Stimulated activated CD8-positive, alpha-beta memory T cell treated with anti-CD3 and anti-CD28 coated beads, Interleukin-15, amount 100 ng/mL, for 48 hours (primary cell): ENCODE measurements at places on chromosomes 11 and 22.

DNA sequence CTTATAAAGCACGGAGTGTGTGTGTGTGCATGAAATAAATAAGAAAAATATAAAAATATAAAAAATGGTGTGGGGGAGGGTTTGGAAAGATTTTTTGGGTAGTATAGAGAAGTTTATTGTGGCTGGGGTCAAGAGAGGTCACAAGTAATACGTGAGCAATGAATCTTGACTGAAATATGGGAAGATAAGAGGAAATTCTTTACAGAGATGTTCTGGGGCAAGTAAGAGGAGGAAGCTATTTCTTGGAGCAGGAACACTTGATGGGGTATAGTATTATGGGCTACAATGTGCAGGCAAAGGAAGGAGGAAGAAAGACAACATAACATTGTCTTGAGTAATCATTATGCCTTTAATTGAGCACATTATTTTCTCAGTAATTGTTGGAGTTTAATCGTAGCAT is 2.1 kb downstream of the HBD start:
- no peak for DNase-seq

DNA sequence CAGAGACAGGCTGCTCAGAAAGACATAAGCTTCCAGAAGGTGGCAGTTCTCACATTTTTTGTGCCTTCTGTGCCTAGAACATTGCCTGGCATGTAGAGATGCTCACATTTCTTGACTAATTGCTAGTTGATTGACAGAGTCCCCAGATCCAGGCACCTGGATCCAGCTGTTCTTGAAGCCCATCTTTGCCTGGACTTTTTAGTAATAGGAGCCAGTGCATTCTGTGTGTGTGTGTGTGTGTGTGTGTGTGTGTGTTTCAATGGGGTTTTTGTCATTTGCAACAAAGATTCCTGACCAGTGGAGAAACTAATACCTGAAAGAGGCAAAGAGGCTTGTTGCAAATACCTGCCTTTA is 15.1 kb downstream of the MRGPRF start:
- no peak for DNase-seq

DNA sequence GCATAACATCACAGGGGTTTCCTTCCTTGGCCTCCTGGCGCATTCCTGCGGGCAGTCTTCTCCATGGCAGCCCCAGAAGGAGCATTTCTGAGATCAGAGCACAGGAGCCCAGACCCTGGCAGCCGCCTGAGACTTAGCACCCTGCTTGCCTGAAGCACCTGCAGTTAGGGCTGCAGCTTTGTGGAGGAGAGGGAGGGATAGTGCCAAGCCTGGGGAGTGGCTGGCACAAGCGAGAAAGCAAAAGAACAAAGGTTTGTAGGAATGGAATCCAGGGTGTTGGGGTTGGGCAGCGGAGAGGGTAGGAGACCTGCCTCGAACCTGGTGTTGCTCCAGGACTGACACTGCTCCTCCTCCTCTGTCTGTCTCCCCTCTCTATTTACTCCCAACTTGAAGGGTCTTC is 66.9 kb downstream of the SCN3B start:
- no peak for DNase-seq

- no peak for DNase-seq
Observed at GRCh38 chr11:45024316-45024715, 73.6 kb upstream of the TP53I11 start.

GRCh38 chr11:134512571-134513538 is 100.8 kb upstream of the B3GAT1 start:
- no peak for DNase-seq

DNA sequence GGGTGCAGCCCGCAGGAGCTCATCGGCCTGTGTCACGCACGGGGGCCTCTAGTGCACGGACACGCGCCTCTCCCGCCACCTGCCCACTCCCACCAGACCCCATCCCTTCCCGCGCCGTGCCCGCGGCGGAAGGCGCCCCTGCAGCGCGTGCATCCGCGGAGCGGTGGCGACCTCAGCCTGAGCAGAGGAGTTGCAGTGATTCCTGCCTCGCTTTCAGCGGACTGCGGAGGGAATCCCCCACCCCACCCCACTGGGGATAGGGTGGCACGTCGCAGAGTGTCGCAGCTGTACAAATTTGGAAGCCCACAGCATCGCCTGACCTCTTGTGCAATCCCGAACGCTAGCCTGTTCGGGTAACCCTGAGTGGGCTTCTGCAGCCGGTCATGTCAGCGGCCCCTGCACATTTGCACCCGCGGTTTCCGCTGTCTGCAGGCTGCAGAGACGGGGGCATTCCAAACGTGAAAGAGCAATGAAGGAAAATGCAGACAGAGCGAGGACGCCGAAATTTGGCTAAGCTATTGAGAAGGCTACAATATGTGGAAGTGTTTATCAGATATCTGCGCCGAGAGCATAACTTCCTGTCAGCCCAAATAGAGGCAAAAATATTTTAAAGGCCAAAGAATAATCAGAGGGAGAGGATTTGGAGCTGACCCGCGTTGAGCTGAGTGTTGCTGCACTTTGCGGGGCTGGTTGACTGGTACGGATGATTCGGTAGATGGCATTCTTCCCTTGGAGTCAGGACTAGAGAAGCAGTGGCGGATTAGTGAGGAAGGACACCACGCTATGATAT is 617 bp upstream of the ARHGAP20 start:
- no peak for DNase-seq
